HuH-7 (cell line): ENCODE measurements at places on chromosomes 7 and 10.

- no peak for DNase-seq
Measured at GRCh38 chr7:151349507-151349853, 7.9 kb downstream of the NUB1 start.

GRCh38 chr7:66100408-66101050 is 14.1 kb upstream of the CRCP start:
- DNase-seq = no peak

DNA sequence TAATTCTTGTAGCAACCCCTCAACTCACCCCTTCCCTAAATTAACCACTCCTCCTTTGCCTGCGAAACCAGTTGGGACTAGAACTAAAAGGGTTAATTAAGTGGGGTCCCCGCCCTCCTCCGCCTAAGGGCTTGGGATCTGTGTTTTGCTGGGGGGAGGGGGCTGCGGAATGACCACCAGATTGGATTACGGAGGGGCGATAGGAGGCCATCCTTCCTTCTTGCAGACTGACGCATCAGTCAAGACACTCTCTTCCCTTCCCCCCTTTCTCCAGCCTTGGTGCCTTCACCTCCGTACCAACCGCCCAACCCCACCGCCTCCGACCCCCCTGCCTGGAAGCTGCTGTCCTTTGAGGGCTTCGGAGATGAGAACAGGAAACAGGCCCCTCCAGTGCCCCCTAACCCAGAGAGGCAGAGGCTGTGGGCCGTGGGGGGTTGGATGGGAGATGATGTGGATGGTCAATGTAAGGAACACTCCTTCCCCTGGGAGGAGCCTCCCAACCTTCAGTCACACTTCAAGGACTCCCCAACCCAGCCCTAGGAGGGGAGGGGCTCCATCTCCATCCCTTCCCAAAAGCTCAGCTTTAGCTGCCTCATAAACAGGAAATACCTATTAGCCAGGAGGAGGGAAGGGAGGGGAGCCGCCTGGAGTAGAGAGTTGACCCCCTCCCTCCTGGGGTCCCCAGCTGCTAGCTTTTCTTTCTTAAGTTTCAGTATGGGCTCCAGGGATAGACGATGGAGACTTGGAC is 997 bp upstream of the LDB1 start:
- DNase-seq = no peak

- DNase-seq = no peak
Measured at GRCh38 chr7:91079487-91079886, 184.7 kb upstream of the FZD1 start.

DNA sequence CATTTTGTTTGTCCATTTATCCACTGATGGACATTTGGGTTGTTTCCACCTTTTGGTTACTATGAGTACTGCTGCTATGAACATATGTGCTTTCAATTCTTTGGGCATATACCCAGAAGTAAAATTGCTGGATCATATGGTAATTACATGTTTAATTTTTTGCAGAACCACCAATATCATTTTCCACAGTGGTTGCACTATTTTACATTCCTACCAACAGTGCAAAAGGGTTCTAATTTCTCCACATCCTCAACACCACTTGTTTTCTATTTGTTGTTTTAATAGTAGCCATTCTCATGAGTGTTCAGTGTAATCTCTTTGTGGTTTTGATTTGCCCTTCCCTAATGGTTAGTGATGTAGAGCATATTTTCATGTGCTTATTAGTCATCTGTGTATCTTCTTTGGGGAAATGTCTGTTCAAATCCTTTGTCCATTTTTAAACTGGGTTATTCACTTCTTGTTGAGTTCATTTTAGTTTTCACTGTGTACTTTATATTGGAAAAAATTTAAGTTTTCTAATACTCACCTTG is 101.9 kb downstream of the HIBADH start:
- no peak for DNase-seq

DNA sequence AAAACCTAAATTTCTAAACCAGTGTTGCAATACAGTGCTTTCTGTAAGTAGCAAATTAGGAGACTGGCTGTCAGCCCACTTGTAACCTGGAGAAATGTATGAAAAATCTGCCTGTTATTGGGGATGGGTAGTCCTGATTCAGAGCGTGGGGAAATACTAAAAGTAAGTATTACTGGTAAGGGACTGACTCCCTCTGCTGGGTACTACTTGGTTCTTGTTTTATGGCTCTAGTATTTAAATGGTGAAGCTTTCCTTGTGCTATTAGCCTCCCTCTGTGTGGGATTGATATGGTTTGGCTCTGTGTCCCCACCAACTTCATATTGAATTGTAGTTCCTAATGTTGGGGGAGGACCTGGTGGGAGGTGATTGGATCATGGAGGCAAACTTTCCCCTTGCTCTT is 886.1 kb downstream of the SORCS1 start:
- DNase-seq = no peak

- no peak for DNase-seq
Measured at GRCh38 chr7:19368491-19368925, 223.3 kb upstream of the FERD3L start.

DNA sequence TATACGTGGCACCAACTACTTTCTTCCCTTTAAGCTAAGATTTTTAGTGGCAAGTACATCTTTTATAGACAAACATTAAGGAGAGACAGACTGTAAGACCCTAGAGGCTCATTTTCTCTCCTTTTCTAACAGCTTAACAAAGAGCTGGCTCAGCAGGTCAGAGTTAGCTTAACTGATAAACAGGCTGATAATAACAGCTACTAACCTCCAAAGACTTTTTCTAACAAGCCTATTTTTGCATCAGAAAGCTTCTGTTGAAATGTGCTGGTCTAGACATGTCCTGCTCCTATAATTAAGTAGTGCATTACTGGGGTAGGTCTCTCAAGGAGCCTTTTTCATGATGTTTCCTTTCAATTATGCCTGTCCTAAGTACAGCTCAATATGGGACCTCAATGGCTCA is 238.2 kb upstream of the FAM3C start:
- no peak for DNase-seq

- no peak for DNase-seq
Measured at GRCh38 chr7:23967949-23968599, 258.1 kb downstream of the STK31 start.

DNA sequence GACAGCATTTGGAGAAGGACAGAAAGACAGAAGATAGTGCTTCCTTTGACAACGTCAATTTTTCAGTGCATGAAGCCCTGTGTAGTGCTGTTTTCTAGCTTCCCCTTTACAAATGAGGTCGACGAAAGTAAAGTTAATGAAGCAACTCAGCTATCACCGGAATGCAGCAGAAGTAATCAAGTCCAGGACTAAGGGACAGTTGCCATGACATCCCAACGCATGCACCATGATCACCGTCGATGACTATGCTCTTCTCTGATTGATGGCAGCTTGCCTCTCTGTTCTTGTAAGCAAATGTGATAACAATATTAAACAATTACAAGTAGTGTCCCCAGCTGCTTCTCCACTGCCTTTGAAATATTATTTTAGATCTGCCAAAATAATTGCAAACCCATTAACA is 205.8 kb downstream of the FRMD4A start:
- DNase-seq = no peak

- no peak for DNase-seq
Measured at GRCh38 chr7:721619-722248, 4.8 kb upstream of the DNAAF5 start.

DNA sequence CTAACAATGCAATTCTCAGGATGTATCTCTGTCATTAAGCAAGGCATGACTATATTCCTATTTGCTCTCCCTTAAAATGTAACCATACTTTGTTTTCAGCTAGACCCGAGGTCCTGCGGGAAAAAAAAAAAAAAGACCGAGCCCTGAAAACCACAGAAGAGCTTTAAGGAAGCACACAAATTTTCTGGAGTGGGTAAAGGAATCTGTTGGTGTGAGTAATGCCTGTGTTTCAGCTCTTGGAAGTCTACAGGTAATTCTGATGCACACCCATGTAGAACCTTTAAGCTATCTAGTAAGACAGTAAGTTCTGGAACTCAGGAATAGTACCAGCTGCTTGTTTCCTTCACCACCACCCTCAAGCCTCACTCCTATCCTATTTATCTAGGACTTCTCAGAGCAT is 351.1 kb downstream of the PARD3 start:
- DNase-seq = no peak

DNA sequence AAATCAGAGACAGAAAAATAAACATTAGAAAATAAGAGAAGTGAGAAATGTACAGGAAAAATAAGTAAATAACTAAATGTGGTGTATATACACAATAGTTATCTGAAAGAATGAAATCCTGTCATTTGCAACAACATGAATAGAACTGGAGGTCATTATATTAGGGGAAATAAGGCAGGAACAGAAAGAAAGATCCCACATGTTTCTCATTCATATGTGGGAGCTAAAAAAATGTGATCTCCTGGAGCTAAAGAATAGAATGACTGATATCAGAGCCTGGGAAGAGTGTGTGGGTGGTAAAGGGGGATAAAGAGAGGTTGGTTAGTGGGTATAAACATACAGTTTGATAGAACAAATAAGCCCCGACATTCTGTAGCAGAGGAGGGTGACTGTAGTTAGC is 27.3 kb downstream of the PLXDC2 start:
- DNase-seq = no peak

DNA sequence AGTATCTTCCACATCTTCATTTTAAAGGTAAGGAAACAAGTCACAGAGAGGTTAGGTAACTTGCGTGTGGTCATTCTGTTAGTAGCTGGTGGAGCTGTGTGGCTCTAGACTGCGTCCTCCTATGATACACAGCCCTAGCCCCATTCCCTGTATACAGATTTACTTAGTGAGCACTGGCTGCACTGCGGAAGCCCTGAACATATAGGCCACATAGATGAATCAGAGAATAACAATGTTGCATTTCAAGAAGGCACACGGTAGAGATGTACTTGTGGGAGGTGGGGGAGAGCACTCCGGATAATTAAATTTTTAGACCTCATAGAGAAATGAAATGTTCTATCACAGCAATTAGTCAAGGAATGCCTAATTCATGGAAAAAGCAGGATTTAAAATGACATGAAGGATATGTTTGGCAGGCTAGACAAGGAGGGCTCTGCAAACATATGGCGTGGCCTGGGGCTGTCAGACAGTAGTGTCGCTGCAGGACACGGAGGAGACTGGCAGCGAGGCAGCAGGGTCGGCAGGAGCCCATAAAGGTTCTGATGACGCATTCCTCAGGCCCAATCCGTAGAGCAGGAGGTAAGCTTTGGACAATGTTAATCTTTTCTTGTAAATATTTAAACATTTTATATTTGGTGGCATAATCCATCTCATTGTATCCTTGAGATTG is 29.5 kb downstream of the RAB11FIP2 start:
- DNase-seq = no peak

GRCh38 chr7:158824028-158824427 is 5.3 kb downstream of the ESYT2 start:
- DNase-seq = no peak

DNA sequence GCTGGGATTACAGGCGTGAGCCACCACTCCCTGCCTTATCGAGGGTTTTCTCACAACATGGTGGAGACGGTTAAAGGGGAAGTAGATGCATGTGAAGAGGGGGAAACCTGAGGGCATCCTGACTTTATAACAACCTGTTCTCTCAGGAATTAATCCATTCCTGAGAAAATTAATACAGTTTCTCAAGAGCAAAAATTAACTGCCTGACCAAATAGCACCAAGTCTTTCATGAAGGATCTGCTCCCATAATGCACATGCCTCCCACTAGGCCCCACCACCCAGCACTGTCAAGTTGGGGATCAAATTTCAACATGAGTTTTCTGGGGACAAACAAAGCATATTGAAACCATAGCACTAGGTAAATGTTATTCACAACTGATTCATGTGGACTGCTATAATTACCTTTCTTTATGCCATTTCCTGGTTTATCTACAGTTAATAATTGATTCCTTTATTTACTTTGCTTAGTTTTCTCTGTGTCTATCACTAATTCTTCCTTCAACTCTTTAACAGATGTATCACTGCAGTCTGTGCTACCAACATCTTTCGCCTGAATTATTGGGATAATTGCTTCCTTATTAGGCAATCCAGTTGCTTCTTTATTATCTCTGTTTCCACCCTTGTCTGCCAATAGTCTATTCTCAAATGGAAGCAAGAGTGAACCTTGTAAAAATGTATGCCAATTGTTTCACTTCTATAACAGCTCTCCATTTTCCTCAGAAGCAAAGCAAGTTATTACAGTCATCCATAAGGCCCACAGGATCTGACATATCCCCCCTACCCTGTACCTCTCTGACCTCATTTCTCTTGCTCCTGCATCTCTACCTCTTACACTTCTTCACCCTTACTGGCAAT is 12.9 kb upstream of the MICU1 start:
- no peak for DNase-seq

DNA sequence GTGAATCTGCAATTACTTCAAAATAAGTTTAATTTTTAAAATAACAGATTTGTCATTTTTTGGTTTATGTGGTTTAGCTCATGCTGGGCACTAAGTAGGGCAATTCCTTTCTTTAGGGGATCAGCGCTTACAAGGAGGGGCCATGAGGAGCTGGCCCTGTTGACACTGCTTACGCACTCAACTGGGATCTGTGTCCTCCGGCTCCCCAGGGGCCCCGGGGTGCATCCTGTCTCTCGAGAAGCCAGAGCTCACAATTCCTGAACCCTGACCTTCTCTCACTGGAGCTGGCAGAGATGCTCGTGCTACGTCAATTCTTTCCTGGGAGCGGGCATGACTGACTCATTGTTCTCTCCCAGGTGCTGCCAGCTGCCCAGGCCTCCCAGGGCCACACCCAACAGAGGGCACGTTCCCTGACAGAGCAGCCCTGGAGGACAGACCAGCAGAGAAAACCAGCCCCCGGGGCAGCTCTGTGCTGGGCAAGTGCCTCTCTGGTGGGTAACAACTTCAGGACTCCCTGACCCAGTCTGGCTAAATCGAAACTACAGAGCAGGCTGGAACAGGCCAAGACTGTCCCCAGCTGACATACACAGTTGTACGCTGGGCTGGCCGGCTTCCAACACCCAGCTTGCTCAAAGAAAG is 36.8 kb downstream of the CTBP2 start:
- no peak for DNase-seq

- DNase-seq = no peak
Measured at GRCh38 chr10:75379212-75379724, 22.3 kb downstream of the ZNF503 start.

DNA sequence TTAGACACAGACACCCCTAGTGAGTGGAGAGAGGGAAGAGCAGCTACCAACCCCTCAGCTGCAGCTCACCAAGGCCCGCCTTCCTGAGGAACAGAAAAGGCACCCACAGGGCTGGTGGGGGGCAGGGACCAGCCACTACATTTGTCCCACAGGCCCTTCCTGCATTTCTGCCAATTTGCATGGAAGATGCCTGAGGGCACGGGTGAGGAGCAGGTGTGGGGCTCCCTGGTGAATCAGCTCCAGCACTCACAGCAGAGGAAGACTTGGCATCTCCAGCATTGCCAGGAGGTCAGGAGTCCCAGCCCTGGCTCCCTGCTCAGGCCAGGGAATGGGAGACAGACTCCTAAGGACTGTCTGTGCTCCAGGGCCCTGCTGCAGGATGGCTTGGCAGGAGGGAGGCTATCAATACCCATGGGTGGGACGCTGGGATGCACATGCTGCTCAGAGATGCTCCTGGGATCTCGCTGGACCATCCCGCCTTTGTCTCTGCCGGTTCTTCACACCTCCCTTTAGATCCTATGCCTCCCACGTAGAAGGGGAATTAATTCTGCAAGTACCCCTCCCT is 109.7 kb downstream of the SLIT1 start:
- no peak for DNase-seq
